ENCODE measurements at places on chromosomes 16 and 17.

DNA sequence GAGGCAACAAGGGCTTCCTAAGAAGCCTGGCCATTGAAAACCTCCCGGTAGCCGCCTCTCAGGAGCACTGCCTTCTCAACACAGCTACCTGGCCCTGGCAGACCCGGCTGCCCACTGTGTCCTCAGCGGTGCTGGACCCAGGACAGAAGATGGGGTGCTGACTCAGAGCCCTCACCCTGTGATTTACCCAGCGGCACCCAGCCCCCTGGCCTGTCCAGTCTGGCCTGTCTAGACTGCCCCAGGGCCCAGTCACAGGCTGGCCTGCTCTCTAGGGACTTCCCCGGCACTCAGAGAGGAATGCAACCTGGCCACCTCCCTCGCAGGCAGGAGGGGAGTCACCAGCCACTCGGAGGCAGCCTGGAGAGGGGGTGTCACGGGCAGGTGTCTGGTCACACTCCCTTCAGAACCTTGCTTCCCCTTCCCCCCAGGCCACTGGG is 20.1 kb downstream of the PIEZO1 start:
- DNase-seq: no peak

- no peak for DNase-seq
Measured at GRCh38 chr16:82368041-82368440, 198.0 kb upstream of the MPHOSPH6 start.

DNA sequence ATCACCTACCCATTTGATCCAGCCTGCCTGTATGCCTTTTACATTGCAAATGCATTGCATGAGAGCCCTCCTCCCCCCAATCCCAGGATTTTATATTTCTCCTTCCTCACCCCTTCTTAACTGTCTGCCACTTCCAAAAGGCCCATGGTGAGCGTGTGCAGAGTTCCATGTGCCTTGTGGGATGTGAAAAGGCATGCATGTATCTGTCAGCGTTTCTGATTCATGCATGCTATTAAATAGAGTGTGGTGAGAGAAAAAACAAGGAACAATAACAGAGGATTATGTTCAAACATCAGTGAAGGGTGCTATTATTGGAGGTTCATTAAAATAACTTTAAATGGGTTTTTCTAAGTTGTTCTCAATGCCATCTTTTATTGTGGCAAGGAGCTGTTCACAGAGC is 60.9 kb upstream of the CACNG3 start:
- DNase-seq: no peak

GRCh38 chr16:88649195-88649923 is 1.5 kb downstream of the CYBA start:
- no peak for DNase-seq

- no peak for DNase-seq
Measured at GRCh38 chr16:70481929-70482536, 27.6 kb downstream of the FCSK start.

DNA sequence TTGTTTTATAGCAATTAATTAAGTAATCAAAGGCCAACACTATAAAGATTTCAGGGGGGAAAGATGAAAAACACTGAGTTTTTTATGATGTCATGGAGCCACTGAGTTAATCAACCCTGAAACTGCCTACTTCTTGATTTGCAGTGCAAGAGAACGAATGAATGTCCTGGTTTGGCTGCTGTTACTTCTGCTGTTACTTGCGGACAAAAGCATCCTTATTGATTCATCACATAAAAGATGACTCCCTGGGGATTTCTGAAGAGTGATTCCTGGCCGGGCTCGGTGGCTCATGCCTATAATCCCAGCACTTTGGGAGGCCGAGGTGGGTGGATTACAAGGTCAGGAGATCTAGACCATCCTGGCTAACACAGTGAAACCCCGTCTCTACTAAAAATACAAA is 10.9 kb upstream of the SPNS3 start:
- DNase-seq: no peak

- DNase-seq: no peak
Measured at GRCh38 chr17:52157603-52158449, 688 bp downstream of the CA10 start.

- no peak for DNase-seq
Measured at GRCh38 chr16:371515-372301, 1.4 kb upstream of the MRPL28 start.

DNA sequence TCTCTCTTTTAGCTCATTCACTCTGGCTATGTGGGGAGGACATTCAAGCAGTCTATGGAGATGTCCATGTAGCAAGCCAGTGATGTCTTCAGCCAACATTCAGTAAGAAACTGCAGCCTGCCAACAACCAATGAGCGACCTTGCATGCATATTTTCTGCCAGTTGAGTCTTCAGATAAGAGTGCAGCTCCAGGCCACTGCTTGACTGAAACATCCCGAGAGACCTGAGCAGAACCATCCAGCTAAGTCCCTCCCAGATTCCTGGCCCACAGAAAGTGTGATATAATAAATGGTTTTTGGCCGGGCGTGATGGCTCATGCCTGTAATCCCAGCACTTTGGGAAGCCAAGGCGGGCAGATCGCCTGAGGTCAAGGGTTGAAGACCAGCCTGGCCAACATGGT is 10.5 kb upstream of the C17orf58 start:
- DNase-seq: no peak

- DNase-seq: no peak
Measured at GRCh38 chr17:35467824-35468223, 19.3 kb upstream of the SLFN13 start.

DNA sequence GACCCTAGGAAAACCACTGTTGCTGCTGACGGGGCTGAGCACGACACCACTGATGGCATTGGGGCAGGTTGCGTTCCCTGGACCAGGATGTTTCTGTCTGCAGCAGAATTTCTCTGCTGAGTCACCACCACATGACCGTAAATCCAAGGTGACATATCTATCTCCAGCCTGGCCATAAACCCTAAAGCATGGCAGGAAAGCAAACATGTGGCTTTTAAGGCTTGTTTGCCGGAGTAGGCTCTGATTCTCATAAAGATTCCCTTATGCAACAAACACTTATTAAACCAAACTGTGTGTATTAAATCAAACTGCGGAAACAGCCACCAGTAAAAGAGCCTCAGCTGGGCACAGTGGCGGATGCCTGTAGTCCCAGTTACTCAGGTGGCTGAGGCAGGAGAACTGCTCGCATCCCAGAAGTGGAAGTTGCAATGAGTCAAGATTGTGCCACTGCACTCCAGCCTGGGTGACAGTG is 17.3 kb downstream of the MPHOSPH6 start:
- no peak for DNase-seq

- no peak for DNase-seq
Measured at GRCh38 chr17:74097450-74098135, 105.9 kb upstream of the RPL38 start.

- DNase-seq: peak; percentile 81
Measured at GRCh38 chr16:30065102-30065942, at the start of gene ALDOA. TSS of gene ALDOA (plus strand) at chr16:30065760. CDS start at chr16:30066898, 1,138 bp downstream.

DNA sequence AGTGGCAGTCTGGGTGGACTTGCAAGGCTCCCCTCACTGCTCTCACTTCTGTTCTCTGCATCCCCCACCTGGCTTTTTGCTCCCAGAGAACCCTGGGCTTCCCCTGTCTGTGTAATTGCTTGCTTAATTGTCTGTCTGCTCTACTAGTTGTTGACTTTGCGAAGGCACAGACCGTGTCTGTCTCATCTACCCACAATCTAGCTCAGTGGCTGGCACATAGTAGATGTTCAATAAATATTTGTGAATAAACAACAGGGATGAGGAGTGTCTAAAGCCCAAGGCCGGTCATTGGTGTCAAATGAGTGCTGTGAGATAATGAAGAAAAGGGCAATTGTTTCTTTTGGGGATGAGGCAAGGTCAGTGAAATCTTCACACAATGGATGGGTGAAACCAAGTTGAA is 2.8 kb upstream of the SEZ6 start:
- no peak for DNase-seq

- DNase-seq: no peak
Measured at GRCh38 chr17:68399638-68400403, 57.5 kb downstream of the WIPI1 start.

GRCh38 chr16:28538733-28539596 is at the start of gene NUPR1:
TSS of gene NUPR1 (minus strand) at chr16:28538974. CDS start at chr16:28538907, 67 bp downstream.
- DNase-seq: no peak

DNA sequence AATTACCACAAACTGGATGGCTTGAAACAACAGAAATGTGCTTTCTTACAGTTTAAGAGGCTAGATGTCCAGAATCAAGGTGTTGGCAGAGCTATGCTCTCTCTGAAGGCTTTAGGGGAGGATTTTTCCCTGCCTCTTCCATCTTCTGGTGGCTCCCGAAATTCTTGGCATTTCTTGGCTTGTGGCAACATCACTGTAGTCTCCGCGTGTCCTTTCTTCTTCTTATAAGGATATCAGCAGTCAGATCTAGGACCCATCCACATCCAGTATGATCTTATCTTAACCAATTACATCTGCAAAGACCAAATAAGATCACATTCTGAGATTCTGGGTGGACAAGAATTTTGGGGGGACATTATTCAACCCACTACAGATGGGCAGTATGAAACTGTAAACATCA is 119.2 kb upstream of the PMFBP1 start:
- no peak for DNase-seq

DNA sequence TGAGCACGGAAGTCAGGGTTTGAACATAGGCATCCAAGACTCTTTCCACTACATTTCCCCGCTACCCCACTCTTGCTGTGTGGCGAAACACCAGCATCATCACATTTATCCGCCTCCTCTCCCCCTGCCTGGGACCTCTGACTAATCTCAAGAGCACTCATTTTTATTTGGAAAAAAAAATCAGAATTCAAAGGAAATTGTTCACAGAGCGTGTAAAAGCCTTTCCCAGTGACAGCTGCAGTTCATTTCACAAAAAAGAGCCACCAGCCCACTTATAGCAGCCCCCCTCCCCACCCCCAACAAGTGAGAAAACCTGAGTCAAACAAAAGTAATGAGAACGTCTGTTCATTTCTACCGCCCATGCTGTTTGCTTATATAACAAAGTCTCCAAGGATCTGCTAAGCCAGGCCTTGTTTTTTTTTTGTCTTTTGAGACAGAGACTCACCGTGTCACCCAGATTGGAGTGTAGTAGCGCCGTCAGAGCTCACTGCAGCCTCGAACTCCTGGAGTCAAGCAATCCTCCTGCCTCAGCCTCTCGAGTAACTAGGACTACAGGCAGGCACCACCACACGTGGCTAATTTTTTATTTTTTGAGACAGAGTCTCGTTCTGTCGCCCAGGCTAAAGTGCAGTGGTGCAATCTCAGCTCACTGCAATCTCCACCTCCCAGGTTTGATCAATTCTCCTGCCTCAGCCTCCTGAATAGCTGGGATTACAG is 48.3 kb upstream of the HAPSTR1 start:
- DNase-seq: no peak

- DNase-seq: no peak
Measured at GRCh38 chr16:24508614-24509013, 30.8 kb upstream of the RBBP6 start.

- DNase-seq: no peak
Measured at GRCh38 chr17:49557312-49558024, 18.2 kb upstream of the NXPH3 start.

DNA sequence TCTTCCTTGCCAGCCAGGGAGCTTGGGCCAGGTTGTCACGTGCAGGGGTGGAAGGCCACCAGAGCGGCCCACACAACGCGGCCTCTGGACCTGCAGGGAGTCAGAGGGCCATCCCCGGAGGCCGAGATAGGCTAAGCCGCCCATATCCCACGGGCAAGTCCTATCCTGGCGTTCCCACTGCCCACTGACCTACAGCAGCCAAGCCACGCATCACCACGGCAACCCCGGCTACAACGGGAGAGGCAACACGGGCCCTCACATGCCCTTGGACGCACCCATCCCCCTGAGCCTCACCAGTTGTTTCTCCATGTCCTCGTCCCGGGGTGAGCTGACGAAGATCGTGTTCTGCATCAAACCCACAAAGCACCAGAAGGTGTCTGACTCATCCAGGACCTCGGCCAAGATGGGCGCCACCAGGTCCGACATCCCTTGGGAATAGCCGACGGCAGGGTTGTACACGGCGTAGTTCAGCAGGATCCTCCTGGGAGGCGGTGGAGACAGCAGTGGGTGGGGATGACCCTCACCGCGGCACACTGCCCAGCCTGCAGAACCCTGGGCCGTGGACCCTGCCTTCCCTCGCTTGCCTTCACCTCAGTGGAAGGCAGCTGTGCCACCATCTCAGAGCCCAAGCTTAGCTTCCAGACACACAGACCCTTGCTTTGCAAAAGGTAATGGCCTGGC is 88.2 kb downstream of the TBC1D16 start:
- DNase-seq: no peak

DNA sequence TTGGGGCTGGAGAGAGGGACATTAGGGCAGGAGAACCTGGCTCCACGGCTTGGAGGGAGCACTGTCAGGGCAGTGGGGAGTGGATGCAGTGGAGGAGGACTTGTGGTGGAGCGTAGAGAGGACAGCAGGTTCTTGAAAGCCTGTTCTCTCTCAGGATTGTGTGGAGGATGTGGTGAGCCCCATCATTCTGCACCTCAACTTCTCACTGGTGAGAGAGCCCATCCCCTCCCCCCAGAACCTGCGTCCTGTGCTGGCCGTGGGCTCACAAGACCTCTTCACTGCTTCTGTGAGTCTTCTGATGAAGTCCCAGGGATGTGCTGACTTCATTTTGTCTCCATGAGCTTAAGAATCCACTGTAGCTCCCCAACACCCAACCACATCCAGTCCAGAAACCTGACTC is 13.5 kb downstream of the COX6A2 start:
- no peak for DNase-seq

- DNase-seq: no peak
Measured at GRCh38 chr17:51487947-51488346, 227.6 kb downstream of the UTP18 start.
